ENCODE measurements at places on chromosomes 11 and 22.

DNA sequence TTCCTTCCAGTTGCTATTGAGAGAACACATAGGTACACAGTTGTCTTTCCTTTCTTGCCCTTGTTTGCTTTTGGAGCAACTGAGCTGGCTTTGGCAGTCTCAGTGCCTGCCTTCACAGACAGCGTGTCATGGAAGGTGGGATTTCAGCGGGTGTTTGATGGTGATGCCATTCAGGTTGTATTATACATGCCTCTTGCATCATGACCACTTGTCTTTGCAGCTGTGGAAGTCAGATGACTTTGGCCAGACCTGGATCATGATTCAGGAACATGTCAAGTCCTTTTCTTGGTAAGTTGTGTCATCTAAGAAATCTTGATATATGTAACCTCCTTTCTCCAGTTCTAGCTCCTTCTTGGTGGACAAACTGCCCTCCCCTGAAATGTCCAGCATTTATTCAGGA, 37.1 kb upstream of the SORL1-AS1 start:
- no peak for DNase-seq

- no peak for DNase-seq
Observed at GRCh38 chr11:47212938-47213337, 1.8 kb upstream of the DDB2 start.

DNA sequence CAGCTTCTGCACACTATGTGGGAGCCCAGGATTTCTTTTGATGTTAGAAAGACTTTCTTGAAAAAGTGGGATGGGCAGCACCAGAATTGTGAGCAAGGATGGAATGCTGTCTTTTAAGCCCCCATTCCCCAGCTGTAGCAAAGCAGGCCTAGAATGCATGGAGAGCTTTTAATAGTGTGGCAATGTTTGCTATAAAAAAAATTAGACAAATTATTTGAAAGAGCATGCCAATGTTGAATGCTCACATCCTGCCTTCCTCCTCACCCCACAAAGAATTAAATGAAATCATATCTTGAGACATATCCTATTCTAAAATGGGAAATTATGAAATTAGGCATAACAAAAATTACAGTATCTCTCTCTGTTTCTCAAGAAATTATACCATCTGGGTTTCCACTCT, 154.7 kb downstream of the C11orf91 start:
- DNase-seq, result no peak

GRCh38 chr22:22073769-22074561, 91.4 kb upstream of the TOP3B start:
- DNase-seq, result no peak

- peak; percentile 57 for DNase-seq
Observed at GRCh38 chr22:35231585-35232084, 25.7 kb upstream of the HMGXB4 start.

- DNase-seq, result peak; percentile 9
Observed at GRCh38 chr11:18775492-18776292, 15.9 kb downstream of the PTPN5 start.

All from central memory CD4-positive, alpha-beta T cell (primary cell).